Liver (tissue), 10 donors: ENCODE measurements at places on chromosomes 5 and 9. TPM values are rescaled to one million over a fixed set of nuclear protein-coding genes. Genes with fewer than 3 reads are reported as not detected.

The FIBCD1 gene
- total RNA-seq, result not detected

The SLC25A2 gene
- 0.42 TPM for total RNA-seq

The ALDH7A1 gene
- 64.8 TPM for total RNA-seq

The SLC6A3 gene
- not detected for total RNA-seq

The GABRA6 gene
- total RNA-seq, result not detected

The SLC34A1 gene
- total RNA-seq, result 1.0 TPM

The SLC6A18 gene
- total RNA-seq, result not detected

The PTGDS gene
- 0.23 TPM for total RNA-seq

The ZFP2 gene
- total RNA-seq, result 0.56 TPM

The CCNJL gene
- 0.84 TPM for total RNA-seq

The GCNT1 gene
- 4.3 TPM for total RNA-seq

The RNF224 gene
- not detected for total RNA-seq

The C9orf153 gene
- 0.42 TPM for total RNA-seq

The EGFL7 gene
- total RNA-seq, result 38.5 TPM

The GNE gene
- 177 TPM for total RNA-seq

The CDC20B gene
- total RNA-seq, result 0.28 TPM

The SSNA1 gene
- 29.8 TPM for total RNA-seq

The SLIT3 gene
- 0.61 TPM for total RNA-seq

The SLC46A2 gene
- total RNA-seq, result 0.17 TPM

The ESM1 gene
- not detected for total RNA-seq

The FOXD4L5 gene
- total RNA-seq, result 0.42 TPM

The ASPN gene
- total RNA-seq, result 11.4 TPM

The CPEB4 gene
- 47.0 TPM for total RNA-seq

The LVRN gene
- total RNA-seq, result 0.17 TPM

The RGS3 gene
- total RNA-seq, result 23.0 TPM

The ABLIM3 gene
- 131 TPM for total RNA-seq

The NOXA1 gene
- total RNA-seq, result 1.3 TPM

The IL13 gene
- total RNA-seq, result not detected

The GNAQ gene
- total RNA-seq, result 15.7 TPM

The CDO1 gene
- 212 TPM for total RNA-seq

The IFT74 gene
- total RNA-seq, result 10.5 TPM

The SMIM33 gene
- not detected for total RNA-seq

The OR1Q1 gene
- not detected for total RNA-seq

The CXCL14 gene
- 2.7 TPM for total RNA-seq

The CSF2 gene
- not detected for total RNA-seq

The PRRX2 gene
- total RNA-seq, result 0.08 TPM

The HSDL2 gene
- total RNA-seq, result 26.1 TPM

The FOXD1 gene
- not detected for total RNA-seq

The AQP7 gene
- 17.1 TPM for total RNA-seq

The SHLD3 gene
- total RNA-seq, result 2.5 TPM

The SLCO6A1 gene
- not detected for total RNA-seq

The MARCOL gene
- not detected for total RNA-seq

The TXNDC8 gene
- not detected for total RNA-seq
